Left ventricle myocardium inferior (tissue), 1 donor: ENCODE measurements at places on chromosomes 13 and 19. TPM values are rescaled to one million over a fixed set of nuclear protein-coding genes. Genes with fewer than 3 reads are reported as not detected.

The SIGLEC12 gene
- 0.11 TPM for total RNA-seq

The SMIM44 gene
- not detected for total RNA-seq

DNA sequence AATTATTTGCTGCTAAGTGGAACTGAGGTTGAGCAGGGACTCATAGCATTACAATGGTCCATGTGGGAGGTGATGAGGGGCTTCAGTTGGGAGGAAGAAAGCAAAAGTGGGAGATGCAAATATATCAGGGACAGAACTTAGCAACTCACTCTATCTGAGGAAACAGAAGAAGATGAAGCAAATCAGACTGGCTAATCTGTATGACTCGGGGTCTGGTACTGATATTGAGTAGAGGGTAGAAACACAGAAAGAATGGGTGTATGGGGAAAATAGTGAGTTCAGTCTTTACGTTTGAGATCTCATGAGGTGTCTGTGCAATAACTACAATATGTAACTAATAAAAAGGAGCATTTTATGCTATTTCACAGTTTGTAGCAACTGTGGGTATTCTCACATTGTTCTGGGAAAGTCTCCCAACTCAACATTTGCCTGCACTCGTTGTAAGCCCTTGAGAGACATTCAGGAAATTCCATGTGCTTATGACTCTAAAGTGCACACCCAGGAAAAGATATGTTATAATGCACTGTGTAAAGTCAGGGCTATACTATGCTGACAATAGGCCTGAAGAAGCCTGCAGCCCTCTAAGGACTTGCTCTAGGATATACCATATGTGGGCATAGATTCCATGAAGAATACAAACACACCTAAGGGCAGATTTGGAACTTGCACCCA is 183.5 kb downstream of the SPRY2 start:
- DNase-seq, result no peak

The IGSF23 gene
- not detected for total RNA-seq

GRCh38 chr19:17112271-17112670 is 36.7 kb downstream of the MYO9B start:
- DNase-seq, result no peak
